Esophagus muscularis mucosa (tissue), 4 donors: ENCODE measurements at places on chromosomes 13 and 19.

DNA sequence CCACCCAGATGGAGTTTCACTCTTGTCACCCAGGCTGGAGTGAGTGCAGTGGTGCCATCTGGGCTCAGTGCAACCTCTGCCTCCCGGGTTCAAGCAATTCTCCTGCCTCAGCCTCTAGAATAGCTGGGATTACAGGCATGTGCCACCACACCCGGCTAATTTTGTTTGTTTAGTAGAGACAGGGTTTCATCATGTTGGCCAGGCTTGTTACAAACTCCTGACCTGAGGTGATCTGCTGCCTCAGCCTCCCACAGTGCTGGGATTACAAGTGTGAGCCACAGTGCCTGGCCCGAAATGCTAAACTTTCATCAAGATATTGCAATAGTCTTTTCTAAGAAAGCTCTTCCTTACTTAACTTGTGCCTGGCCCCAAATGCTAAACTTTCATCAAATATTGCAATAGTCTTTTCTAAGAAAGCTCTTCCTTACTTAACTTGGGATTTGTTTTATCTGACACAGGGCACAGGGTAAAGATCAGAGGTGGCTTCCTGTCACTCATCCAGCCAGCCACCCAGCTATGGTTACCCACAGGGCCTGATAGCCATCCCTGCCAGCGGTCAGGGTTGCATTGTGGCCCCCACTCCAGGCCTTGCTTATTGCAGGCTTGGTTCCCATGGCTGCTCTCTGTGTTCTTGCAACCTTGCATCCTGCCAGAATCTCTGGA, 352.3 kb upstream of the TMTC4 start:
- no peak for DNase-seq

DNA sequence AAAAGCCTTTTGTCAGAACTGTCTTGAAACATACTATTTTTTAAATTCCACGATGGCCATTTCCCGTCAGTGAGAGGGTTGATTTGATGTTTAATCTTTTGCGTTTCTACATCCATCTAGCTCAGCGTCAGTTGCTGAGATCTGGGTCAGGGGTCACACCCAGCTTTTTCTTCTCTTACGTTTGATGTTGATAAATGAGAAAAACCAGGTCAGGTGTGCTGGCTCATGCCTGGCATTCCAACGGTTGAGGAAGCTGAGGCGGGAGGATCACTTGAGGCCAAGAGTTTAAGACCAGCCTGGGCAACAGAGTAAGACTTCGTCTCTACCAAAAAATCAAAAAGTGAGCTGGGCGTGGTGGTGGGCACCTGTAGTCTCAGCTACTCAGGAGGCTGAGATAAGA, 168.9 kb downstream of the PTPRS start:
- DNase-seq: no peak

GRCh38 chr13:109569958-109570711, 216.2 kb downstream of the IRS2 start:
- DNase-seq: no peak

GRCh38 chr19:16527334-16527935, 14.8 kb downstream of the CHERP start:
- DNase-seq: no peak

- DNase-seq: no peak
Observed at GRCh38 chr13:49020940-49021553, 45.3 kb downstream of the FNDC3A start.

DNA sequence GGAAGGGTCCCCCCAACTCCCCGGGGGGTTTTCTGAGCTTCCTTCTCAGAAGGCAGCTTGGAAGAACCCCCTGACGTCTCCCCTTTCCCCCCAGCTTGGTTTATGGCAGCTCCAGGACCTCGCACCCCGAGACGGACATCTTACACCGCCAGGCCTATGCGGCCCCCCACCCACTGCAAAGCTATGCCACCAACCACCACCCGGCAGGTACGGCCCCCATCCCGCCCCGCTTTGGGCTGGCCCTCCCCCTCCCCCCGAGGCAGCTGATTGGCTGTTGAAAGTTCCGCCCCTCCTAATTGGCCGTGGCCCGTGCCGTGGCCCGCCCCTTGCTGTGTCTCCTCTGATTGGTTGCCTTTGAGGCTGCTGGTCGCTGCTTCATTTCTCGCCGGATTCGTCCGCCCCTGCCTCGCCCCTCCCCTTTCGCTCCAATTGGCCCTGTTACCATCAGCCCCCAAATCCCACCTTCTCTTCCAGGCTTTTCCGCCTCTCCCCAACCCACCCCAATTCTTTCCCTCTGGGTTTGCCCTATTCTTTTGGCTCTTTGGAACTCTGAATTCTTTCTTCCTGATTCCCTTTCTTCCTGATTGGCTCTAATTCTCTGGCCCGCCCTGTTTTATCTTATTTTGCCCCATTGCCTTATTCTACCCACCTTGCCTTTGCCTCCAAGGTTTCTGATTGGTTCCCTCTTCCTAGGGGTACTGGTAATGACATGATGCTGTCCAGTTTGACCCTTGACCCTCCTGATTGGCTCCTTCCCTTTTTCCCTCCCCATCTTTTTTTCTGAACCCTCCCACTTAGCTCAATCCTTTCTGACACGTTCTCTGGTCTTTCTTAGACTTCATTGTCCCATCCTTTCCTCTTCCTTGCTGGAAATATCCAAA, 2.5 kb downstream of the PRR12 start:
- DNase-seq: peak; percentile 99
